PC-3 (cell line): ENCODE measurements at places on chromosomes 12 and 14. TPM values are rescaled to one million over a fixed set of nuclear protein-coding genes. Genes with fewer than 3 reads are reported as not detected.

PRIMA1 gene
- total RNA-seq, result 0.04 TPM in 1 of 2 replicates, not detected in the other

TMEM179 gene
- not detected in 2 replicates for total RNA-seq

CLEC2D gene
- total RNA-seq, result 2.9 and 3.3 TPM in 2 replicates

BMAL2 gene
- 126 and 137 TPM in 2 replicates for total RNA-seq

DDIT3 gene
- total RNA-seq, result 27.4 and 33.1 TPM in 2 replicates

RERG gene
- total RNA-seq, result not detected in 2 replicates

KRT83 gene
- 0.33 and 1.1 TPM in 2 replicates for total RNA-seq

CCDC196 gene
- not detected in 2 replicates for total RNA-seq

NPAS3 gene
- total RNA-seq, result 0.36 and 1.2 TPM in 2 replicates

BDKRB1 gene
- 0.69 TPM in 1 of 2 replicates, not detected in the other for total RNA-seq

DDN gene
- 3.5 and 5.6 TPM in 2 replicates for total RNA-seq

VSX2 gene
- not detected in 2 replicates for total RNA-seq

DNAJC22 gene
- total RNA-seq, result 12.9 and 16.8 TPM in 2 replicates

ALDH1L2 gene
- 0.15 and 0.40 TPM in 2 replicates for total RNA-seq

KCNK13 gene
- total RNA-seq, result 0.17 and 0.58 TPM in 2 replicates

RASSF9 gene
- total RNA-seq, result 0.17 TPM in 1 of 2 replicates, not detected in the other

HOXC6 gene
- total RNA-seq, result 2.8 and 5.3 TPM in 2 replicates

IGF1 gene
- total RNA-seq, result not detected in 2 replicates

KITLG gene
- 8.4 and 14.9 TPM in 2 replicates for total RNA-seq

TC2N gene
- total RNA-seq, result 3.7 and 6.2 TPM in 2 replicates

HOXC9 gene
- 1.5 and 1.8 TPM in 2 replicates for total RNA-seq

SYCP3 gene
- total RNA-seq, result not detected in 2 replicates

KRT5 gene
- total RNA-seq, result not detected in 2 replicates

MFAP5 gene
- not detected in 2 replicates for total RNA-seq

TMEM121 gene
- total RNA-seq, result 27.5 and 33.6 TPM in 2 replicates

PDE3A gene
- 0.58 and 2.0 TPM in 2 replicates for total RNA-seq

BCL2L14 gene
- total RNA-seq, result not detected in 2 replicates

CMA1 gene
- not detected in 2 replicates for total RNA-seq

FBLN5 gene
- total RNA-seq, result 0.17 and 0.58 TPM in 2 replicates

FITM1 gene
- 0.55 TPM in 1 of 2 replicates, not detected in the other for total RNA-seq

TOMM20L gene
- not detected in 2 replicates for total RNA-seq

C14orf39 gene
- total RNA-seq, result 0.17 and 0.47 TPM in 2 replicates

RPL10L gene
- not detected in 2 replicates for total RNA-seq

DPPA3 gene
- not detected in 2 replicates for total RNA-seq

EMP1 gene
- total RNA-seq, result 158 and 187 TPM in 2 replicates

TTC9 gene
- total RNA-seq, result 3.6 and 4.1 TPM in 2 replicates

JAG2 gene
- total RNA-seq, result 57.1 and 59.3 TPM in 2 replicates

GON7 gene
- total RNA-seq, result 33.5 and 45.4 TPM in 2 replicates

MSRB3 gene
- 4.5 and 5.9 TPM in 2 replicates for total RNA-seq

KRT71 gene
- total RNA-seq, result not detected in 2 replicates

ATN1 gene
- total RNA-seq, result 11.6 and 41.5 TPM in 2 replicates

MANSC4 gene
- 1.9 and 4.1 TPM in 2 replicates for total RNA-seq

P2RX2 gene
- total RNA-seq, result not detected in 2 replicates

THAP2 gene
- 1.2 and 2.4 TPM in 2 replicates for total RNA-seq

TAS2R46 gene
- 0.36 and 1.5 TPM in 2 replicates for total RNA-seq

CISTR gene
- total RNA-seq, result not detected in 2 replicates

SERPINA3 gene
- total RNA-seq, result not detected in 2 replicates

CLEC1B gene
- total RNA-seq, result not detected in 2 replicates

REP15 gene
- 1.6 and 2.4 TPM in 2 replicates for total RNA-seq

HECTD1 gene
- total RNA-seq, result 152 and 214 TPM in 2 replicates

LRTM2 gene
- not detected in 2 replicates for total RNA-seq

PTGER2 gene
- 4.6 and 4.7 TPM in 2 replicates for total RNA-seq

TEX52 gene
- not detected in 2 replicates for total RNA-seq
